ENCODE measurements at places on chromosomes 1 and 21.
A peak's percentile ranks its signal among the peaks of the same experiment; 100 is the strongest.

- no peak for DNase-seq
These were observed 67.4 kb upstream of the TRAPPC10 start for GRCh38 chr21:43944757-43945156.

DNA sequence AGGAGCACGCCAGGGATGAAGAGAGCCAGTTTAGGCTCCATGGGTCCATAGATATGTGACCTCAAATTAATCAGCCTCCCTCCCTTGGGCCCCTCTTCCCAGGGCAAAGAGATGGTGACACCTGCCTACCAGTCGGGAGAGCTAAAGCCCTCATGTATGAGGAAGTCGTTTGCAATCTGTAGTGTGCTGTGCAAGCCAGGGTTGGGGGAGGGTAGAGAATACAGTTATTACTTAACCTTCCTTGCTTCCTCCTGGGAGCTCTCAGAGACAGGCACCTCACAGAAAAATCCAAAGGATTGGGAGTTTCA lies 4.0 kb downstream of the PGLYRP4 start:
- DNase-seq: no peak

DNA sequence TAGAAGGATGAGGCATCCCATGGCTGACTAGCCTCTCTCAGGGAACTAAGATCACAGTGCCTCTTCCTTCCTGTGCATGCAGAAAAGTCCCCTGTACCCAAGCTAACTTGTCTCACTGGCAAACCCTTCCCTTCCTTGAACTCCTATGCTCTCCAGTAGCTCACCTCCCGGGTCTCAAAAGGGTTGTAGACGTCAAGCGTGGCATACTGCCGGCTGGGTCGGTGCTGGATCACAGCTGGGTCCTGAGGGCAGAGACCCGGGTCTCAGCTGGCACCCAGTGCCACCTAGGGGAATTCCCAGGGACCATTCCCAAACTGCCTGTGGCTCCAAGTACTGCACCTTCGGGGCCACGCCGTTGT lies 688 bp downstream of the SCAMP3 start:
- no peak for DNase-seq

DNA sequence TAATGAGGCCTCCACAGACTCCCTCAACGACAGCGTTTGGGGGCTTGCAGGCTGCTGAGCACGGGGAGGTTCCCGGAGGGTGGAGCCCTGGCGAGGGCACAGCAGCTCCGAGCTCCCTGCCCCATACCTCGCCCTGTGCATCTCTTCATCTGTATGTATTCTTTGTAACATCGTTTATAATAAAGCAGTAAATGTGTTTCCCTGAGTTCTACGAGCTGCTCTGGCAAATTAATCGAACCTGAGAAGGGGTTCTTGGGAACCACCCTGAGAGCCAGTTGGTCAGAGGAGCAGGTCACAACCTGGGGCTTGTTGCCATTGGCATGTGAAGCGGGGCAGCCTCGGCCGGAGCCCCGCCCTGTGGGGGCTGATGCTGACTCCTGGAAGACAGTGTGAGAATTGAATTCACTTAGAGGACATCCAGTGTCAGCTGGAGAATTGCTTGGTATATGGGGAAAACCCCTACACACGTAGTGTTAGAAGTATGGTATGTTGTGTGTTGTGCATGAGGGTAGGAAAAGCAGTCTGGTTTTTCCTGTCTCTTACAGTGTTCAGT lies 11.5 kb downstream of the SLC37A1 start:
- DNase-seq: no peak

DNA sequence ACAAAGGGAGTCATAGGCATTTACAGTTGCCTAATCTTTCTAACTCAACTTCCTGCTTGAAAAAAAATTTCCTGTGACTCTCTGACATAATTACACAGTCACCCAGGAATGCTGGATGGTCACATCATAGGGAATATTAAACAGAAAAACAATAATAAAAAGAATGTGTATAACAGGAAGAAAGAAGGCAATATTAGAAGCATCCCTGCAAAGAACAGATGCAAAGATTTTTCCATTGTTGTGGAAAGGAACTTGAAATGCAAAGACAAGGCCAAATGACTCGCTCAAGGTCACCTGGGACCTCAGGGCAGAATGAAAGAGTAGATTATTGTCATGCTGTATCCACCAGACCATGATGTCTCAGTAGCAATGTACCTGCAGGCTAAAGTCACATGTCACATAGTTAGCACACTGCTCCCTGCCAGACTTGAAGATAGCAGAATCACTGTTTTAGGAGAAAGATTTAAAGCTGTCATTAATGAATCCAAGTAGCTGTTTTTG lies 184.3 kb downstream of the CYYR1 start:
- peak; percentile 19 for DNase-seq

GRCh38 chr21:17438635-17439034 lies 74.2 kb upstream of the CXADR start:
- DNase-seq: peak; percentile 49

DNA sequence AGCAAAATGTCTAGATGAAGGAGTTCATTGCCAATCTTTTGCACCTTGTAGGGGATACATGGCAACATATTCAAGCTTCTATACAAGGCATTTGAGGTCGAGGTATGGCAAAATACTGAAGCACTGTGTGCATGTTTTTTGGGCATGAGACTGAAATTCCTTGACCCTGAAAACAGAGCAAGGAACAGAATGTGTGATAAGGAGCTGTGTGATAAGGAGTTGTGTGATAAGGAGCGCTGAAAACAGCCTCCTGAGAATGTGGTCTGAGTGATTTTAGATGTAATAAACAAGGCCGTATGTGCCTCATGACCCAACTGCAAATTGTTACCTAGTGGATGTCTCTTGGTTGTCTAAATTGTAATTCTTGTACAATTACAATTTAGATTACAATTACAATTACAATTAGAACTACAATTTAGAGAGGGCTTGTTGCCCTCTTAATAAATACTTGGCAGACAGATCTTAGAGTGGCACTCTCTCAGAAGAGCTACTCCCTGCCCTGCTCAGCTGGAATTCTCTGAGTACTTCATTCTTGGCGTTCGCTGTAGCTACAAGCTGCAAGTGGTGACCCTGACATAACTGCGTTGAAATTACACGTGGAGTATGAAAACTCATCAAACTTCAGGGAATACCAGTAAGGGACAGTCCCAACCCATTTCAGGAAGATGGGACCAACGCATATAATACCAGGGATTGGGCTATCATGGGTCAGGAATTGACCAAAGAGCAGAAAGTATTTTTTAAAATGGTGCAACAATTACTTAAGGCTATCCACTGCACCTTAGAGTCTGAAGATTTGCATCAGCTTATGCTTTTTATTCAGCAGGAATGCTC lies 20.0 kb upstream of the ITLN1 start:
- no peak for DNase-seq

DNA sequence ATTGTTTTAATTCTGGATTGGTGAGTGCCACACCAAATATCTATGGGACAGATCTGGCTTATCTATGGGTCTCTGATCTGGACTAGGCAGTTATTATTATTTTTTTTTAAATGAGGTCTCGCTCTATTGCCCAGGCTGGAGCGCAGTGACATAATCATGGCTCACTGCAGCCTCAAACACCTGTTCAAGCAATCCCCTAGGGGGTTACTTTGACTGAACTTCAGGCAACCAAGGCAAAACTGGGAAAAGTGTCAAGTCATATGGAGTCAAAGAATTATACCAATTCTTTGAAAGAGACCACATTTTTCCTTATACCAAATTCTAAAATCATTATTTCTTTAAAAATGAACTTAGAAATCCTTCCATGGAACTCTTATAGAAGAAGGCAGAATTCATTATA lies 129.1 kb upstream of the HOOK1 start:
- DNase-seq: no peak

DNA sequence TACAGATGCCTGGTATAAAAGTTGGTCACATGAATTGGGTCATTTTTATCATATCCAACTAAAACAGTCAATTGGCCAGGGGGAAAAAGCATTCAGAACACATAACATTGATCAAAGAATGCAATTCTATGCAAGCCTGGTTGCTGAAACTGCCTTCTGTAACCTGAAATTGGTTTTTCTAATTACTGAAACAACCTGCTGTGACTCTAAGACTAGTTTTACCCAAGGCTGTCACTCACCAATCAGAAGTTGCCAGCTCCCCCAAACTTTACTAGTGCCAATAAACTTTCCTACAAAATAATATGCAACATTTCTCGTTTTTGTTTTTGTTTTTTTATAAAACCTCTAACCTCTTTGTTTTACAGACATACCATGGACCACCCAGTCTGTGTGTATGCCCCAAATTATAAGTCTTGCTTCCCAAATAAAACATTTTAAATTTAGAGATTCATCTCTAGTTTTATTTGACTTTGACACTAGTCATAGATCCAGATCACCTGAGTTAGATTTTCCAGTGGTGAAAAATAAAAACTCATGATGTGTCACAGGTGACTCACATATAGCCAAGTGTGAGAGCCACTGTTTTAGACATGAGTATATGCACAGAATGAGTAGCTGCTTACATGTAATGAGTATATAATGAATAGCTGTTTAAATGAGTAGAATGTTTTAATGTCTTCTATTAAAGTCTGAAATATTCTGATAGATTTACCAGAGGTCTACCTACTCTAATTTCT lies 64.2 kb upstream of the CR2 start:
- DNase-seq: no peak

GRCh38 chr1:201404722-201405483 lies 5.8 kb upstream of the LAD1 start:
- DNase-seq: no peak

- DNase-seq: no peak
These were observed 173 bp downstream of the FABP3 start for GRCh38 chr1:31372751-31373055.

DNA sequence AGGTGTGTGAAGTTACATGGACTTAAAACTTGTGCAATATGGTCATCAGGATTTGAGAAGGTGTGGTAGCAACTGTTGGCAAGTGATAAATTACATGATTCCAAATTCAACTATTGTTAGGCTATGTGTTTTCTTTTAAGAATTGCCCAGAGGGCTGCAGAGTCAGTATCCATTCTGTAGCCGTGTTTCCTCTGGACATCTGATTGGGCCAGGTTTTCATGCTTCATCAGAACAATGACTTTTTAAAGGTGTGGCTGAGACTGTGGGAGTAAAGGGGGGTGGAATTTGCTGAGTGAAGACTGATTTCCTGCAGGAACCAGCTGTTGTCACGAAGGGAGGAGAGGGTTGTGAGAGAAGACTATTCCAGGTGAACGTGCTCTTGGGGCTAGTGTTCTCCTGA lies 1.7 kb upstream of the HRNR start:
- no peak for DNase-seq

- DNase-seq: peak; percentile 68
These were observed 403.6 kb downstream of the RRAGC start for GRCh38 chr1:38455829-38456530.

DNA sequence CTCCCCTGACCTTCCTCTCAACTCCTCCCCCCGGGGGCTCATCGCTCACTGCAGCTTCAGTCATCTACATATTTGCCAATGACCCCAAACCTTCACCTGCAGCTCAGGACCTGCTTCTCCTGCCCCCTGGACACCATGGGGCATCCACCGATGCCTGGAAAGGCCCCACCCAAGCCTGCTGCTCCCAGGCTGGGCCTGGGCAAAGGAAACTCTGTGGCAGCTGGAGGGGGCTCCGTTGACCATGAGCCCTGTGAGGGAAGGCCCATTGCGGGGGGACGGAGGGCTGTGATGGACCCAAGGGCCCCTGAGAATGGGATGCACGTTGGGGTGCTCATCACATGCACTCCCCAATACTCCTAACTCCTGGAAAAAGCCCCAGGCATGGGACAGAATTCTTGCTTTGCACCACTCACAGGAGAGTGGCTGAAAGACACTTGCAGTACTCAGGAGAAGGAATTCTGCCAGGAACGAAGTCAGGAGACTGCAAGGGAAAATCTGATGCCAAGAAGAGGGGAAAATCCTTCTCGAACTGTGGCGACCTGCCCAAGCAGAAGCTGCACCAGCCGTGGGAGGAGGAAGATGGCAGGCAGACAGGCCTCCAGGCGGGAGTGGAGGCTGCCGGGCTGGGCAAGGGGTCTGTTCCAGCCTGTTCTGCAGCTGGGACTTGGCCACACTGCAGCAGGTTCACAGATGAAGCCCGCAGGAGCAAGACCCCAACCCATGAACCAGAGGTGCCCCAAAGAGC lies 18.4 kb downstream of the MATN1 start:
- no peak for DNase-seq

DNA sequence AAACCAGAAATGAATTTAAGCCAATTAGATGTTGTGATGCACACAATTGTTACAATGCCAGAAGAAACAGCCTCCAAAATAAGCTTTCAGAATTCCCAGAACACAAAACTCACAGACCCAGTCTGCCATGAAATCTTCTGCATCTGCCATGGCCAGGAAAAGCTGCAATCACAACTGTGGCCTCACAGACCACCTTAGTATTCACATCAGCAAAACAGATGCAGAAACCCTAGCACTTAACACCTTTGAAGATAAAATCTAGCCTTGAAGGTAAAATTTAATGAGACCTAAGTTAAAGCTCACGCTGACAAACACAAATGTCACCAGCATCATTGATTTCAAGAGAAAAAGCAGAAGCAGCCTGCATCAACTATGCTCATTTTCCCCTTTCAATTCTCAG lies 566.8 kb upstream of the TMPRSS15 start:
- no peak for DNase-seq

DNA sequence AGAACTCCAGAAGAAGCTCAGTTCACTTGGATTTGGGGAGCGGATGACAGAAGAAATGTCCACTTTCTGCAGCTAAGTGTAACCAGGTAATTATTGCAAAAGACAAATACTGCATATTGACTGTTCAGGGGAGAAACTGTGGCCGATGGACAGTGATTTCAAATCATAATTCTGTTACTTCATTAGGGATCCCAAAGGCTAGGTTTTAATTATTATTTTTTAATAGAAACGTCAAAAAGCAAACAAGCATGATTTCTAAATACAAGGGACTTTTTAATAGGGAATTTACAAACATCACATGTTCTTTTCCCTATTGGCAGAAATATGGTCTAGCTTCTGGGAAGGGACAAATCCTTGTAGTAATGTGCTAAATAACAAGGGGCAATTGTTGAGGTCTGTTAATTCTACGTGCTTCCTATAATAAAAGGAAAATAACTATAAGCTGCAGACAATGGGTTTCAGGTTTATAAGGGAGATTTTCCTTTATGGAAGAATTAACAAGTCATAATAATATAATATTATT lies 15.5 kb downstream of the DIPK1A start:
- no peak for DNase-seq

DNA sequence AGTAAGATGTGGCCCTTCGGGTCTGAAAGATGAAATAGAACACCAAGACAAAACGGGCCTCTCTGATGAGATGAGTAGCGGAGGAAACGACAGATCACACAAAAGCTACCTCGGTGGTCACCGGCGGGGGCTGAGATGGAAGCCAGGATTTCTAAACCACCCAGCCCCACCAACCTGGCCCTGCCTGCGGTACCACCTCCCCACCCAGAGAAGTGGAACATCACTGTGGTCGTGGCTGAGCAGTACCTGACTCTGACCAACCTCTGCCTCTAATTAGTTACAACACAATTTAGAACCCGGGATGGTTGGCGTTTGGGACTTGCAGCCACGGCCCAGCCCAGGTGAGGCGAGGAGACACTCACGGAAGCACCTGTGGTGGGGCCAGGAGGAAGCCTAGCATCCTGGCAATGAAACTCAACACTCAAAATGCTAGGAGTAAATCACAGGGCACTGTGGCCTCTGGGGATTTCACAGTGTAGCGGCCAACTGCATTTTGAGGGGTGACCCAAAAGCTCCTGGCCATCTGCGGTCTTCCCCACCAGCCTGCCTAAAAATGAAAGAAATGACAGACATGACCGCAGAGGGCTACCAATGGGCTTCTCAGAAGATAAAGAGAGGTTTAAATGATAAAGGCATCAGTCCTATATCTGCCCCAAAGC lies 73.4 kb downstream of the ITPKB start:
- DNase-seq: no peak

GRCh38 chr21:42009018-42009830 lies 936 bp downstream of the ZBTB21 start:
- peak; percentile 87 for DNase-seq

All from retina (tissue), 1 donor.